NCI-H1092 (cell line): ENCODE measurements at places on chromosomes 12 and 14.

DNA sequence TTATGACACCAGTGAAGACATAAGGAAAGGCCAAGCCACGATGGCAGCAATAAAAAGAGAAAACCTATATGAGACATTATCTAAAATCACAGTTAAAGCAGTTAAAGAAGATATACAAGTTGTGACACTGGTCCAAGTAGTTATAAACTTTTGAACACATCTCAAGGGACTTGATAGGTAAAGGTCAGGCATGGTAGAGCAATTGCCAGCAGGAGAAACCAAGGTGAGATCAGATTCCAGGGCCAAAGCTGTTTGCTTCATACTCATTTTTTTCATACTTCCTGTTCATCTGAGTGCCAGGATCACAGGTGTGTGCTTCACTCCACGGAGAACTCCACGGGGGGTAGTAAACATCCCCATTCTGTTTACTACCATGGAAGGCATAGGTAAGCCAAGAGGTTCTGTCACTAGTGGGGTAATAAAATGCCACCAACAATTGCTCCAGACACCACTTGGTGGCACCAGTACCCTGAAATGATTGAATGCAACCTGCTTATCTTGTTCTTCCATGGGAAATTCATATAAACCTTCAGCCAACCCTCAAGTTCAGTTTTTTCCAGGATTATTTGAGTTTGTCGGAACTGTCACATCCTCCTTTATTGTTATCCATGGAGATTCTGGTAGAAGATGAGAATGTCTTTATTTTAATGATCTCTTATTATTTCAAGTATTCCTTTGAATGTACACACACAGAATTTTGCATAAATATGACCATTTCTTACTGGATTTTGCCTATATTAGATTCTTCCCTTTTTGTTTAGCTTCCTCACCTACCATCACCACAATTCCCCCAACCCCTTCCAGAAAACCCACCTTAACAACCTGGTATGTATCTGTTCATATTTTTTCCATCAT, 59.2 kb upstream of the TSPAN8 start:
- peak; percentile 13 for DNase-seq

- DNase-seq, result no peak
These were observed 836 bp downstream of the PTPN21 start for GRCh38 chr14:88553886-88554456.

DNA sequence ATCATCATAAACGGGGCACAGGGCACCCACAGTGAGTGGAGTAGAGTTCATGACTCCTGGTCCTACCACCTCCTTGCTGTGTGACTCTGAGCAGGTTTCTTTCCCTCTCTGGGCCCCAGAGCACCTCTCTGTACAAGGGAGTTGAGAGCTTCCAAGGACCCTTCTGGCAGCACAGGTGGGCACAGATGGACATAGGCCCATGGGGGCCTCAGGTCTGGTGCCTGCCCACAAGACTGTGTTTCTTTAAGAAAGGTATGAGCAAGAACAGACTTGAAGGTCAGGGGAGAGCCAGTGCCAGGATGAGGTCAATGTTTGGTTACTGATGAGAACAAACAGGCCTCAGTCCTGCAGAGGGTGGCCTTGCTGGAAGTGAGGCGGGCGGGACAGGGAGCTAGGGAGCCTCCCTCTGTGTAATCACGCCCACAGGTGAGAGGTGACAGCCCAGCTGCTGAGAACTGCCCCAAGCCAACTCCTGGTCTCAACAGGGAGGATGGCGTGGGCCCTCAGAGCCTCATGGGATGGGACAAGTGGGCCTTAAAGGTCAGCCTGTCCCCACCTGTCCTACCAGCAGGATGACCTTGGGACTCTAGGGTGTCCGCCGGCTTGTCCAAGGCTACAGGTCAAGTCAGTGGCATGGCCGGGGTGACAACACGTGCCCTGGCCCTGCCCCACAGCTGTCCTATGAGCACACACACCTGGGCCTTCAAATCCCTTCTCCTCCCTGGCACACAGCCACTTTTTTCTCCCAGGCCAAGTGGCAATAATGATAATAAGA, 49.1 kb downstream of the CCDC85C start:
- no peak for DNase-seq

DNA sequence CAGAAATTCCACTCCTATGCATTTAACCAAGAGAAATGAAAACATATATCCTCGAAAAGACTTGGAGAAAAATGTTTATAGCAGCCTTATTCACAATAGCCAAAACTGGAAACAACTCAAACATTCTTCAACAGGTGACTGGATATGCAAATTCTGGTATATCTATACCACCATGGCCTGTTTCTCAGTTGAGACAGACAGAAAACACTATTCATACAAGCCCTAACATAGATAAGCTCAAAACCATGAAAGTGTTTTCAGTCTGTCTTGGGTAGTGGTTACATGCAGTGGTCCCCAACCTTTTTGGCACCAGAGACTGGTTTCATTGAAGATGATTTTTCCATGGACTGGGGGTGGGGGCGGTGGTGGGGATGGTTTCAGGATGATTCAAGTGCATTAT, 83.8 kb downstream of the SRGAP1 start:
- no peak for DNase-seq

DNA sequence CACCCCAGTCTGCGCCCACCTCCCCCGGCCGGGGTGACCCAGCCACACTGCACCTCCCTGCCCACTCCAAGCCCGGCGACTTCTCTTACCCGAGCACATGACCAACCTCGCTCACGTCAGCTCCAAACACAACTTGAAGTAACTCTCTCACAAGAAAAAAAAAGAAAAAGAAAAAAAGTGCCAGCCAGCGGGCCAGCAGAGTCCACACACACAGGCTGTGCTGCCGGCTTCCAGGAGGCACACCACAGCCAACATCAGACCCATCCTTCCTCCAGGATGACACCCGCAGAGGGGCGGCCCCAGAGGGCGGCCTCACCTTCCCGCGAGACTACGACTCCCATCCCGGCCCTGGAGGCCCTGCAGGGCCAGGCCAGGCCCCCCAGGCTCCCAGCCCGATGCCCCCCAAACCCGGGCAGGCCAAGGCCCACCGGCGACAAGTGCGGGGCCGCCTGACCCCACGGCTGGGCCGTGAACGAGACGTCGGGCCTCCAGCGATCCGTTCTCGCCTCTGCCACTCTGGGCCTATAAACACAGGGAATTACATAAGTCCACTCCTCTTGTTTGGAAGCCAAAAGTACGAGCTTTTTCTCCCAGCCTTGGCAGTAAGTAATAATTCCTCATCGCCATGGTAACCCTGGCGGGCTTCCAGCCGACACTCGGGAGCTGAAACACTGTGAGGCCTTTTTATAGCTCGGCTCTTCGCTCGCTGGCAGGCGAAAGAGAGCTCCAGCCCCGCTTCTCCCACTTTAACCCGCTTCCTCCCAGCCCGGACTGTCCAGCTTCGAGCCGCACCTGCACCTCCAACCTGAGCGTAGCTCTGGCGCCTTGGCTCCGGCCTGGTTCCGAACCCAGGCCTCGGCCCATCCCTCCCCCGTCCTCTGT, 49.1 kb downstream of the NCOR2 start:
- DNase-seq, result peak; percentile 93

GRCh38 chr12:109089683-109090082, 3.6 kb downstream of the ALKBH2 start:
- no peak for DNase-seq

DNA sequence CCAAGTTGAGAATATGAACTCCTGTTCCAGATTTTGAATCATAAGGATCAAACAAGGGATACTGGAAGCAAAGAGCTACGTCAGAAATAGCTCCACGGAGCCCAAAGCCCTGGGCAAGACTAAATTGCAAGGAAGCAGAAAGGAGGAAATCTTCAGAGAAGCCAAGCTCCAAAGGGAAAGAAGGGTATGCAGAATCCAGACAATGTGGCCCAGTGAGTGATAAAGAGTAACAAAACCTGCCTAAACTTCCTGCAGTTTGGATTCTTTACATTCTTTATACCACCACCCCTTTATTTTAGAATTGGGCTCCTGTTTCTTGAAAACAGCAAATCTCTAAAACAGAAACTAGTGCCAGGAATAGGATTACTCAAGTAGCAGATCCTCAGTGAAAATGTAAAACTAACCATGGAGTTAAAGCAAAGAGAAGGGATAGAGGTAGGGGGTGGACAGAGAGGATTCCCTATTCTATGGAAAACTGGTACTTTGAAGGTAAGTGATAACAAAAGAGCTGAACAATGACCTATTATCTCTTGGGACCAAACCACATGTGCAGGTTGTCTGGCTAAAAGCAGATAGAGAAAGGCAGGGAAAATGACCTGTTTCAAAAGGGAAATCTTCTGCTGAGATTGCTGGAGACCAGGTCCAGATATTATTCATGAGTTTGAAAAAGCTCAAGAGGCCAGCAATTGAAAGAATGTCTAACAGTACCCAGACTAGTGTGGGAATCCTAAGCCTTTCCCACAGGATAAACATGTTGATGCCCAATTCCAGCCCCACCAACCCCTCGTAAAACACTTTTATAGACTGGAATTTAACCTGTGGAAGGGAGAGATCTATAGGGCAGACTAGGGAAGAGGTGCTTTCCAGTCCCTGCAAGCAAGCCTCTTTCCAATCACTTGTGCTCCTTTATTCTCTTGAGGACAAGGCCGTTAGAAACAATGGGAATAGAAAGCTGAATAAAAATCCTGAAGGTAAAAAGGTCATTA, 24.5 kb downstream of the MBIP start:
- no peak for DNase-seq

GRCh38 chr14:69803753-69804152, 6.7 kb upstream of the SLC10A1 start:
- no peak for DNase-seq

DNA sequence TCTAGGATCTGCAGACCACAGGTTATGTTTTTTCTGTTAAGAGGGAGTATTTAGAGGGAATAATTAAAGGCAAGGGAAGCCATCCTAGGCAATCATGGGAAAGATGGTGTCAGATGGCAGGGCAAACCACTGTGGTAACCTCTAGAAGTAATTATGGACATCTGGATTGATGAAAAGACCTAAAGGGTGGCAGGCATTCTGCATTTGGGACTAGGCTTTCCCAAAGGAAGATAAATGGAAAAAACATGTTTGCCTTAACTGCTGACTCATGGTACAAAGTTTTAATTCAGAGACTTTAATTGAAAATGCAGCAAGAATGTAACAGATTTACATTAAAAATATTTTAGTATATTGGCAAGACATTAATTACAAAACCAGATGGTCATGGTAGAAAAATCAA, 88.1 kb downstream of the TMEM30B start:
- no peak for DNase-seq

- no peak for DNase-seq
These were observed 102.6 kb upstream of the RFX4 start for GRCh38 chr12:106480251-106480650.

DNA sequence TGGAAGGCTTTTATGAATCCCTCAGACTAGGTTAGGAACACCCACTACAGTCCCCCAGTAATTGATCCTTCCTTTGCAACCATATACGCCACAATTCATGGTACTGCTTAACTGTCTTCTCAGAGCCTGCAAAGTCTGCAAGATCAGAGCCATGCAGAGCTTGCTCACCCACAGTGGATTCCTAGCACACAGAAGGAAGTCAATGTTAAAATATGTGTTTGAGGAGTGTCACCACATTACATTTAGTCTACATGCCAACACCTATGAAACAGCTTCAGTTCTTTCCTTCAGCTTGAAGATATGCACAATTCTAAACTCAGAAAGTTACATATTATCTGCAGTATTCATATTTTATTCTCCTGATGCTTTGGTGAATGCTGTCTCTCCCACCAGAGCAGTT, 138.5 kb downstream of the NDUFA12 start:
- DNase-seq, result no peak
